ENCODE measurements at places on chromosomes 13 and 19.

DNA sequence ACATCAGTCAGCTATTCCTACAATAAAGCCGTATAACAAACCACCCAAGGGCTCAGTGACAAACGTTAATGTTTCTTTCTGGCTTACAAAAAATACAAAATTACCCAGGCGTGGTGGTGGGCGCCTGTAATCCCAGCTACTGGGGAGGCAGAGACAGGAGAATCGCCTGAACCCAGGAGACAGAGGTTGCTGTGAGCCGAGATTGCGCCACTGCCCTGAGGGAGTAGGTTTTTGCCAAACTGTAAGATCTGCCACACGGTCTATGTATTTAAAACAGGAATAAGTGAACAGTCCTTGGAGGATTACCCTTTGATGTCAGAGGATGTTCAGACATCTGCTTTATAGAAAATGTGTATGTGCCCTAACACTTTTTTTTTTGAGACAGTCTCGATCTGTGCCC lies 105.8 kb downstream of the DPF1 start:
- no peak for DNase-seq

GRCh38 chr13:77508959-77509620 lies 26.4 kb upstream of the SCEL start:
- no peak for DNase-seq

DNA sequence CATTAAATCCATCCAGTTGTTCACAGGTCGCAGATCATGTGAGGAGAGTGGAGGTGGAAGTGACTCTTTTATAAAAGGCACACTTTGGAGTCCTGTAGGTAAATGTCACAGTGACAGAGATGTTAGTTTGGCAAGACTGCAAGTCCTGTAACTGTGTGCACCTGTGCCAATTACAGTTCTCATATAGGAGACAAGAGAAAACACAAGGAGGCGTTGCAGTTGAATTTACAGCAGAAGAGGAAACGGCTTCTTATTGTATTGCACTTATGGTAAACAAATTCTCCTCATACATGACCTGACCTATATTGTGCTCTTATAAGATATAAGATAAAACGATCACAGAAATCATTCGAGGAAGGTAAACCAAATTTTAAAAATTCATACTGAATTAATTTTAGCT lies 732.8 kb upstream of the SLC10A2 start:
- DNase-seq = no peak

DNA sequence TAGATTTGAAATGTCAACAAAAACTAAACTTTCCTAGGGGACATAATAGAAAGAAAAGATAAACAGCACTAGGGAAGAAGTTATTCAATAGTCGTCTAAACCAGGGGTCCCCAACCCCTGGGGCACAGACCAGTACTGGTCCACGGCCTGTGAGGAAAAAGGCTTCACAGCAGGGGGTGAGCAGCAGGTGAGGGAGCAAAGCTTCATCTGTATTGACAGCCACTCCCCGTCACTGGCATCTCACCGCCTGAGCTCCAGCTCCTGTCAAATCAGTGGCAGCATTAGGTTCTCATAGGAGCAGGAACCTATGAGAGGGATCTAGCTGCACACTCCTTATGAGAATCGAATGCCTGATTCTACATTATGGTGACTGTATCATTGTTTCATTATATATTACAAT lies 382.7 kb downstream of the MYO16 start:
- no peak for DNase-seq

- DNase-seq = no peak
These were observed 96.7 kb downstream of the RNASEH2B start for GRCh38 chr13:51006067-51006845.

GRCh38 chr13:40637643-40638042 lies 28.8 kb downstream of the FOXO1 start:
- DNase-seq = no peak

DNA sequence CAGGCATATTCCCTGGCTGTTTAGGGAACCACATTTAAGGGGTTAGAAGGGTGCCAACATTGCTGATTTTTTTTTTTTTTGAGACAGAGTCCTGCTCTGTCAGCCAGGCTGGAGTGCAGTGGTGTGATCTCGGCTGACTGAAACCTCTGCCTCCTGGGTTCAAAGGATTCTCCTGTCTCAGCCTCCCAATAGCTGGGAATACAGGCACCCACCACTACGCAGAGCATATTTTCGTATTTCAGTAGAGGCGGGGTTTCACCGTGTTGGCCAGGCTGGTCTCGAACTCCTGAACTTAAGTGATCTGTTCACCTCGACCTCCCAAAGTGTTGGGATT lies 7.8 kb upstream of the CRX start:
- no peak for DNase-seq

DNA sequence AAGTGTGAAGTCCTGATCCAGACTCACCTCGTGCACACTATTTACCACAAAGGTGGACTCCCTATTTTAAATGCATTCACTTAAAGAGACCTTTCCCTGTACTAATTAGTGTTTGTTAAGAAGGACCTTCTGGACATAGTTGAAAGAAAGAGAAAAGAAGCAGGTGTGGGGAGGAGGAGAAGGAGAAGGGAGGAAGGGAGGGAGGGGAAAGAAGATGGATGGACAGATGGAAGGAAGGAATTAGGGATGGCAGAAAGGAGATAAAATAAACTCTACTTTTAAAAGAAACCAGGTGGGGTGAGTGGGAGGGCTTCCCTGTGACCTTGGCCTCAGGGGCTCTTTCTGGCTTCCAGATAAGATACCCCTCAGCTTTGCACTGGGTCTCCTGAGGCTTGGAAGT lies 21.4 kb downstream of the ZNF175 start:
- no peak for DNase-seq

- no peak for DNase-seq
These were observed 861.2 kb downstream of the UQCRFS1 start for GRCh38 chr19:28351761-28352160.

DNA sequence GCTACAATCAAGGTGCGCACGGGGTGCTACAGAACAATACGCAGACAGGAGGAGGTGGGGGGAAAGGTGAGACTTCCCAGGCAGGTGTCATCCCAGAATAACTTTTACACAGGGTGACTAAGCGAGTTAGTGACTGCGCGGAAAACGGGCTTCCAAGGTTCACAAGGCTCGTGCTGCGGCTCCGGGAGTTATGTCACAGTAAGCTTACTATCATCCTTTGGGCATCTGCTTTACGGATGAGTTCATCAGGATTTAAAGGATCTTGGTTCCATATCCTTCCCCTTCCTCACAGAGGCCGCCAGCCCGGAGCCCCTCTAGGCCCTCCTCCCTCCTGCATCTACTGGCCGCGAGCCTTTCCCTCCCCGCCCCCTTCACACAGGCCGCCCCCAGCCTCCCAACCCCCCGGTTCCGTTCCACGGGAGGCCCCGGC lies 474 bp upstream of the IFT88 start:
- DNase-seq = peak; percentile 73

DNA sequence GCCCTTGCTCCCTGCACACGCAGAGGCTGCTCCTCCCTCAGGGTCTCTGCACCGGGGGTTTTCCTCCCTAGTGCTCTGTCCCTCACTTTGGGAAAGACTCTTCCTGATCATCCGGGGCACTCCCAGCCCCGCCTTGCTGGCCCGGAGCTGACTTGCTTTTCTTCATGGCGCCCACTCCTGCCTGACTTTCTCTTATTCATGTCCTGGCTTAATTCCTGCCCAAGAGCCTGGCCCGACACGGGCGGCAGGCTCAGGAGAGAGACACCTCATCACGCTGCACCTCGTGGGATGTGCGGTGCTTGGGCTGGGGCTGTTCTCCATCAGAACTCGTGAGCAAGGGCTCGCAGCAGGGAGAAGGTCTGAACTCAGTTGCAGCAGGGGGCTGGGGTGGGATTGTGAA lies 11.8 kb upstream of the PLA2G4C start:
- DNase-seq = no peak

- DNase-seq = no peak
These were observed 8.1 kb upstream of the CARM1 start for GRCh38 chr19:10863107-10863717.

DNA sequence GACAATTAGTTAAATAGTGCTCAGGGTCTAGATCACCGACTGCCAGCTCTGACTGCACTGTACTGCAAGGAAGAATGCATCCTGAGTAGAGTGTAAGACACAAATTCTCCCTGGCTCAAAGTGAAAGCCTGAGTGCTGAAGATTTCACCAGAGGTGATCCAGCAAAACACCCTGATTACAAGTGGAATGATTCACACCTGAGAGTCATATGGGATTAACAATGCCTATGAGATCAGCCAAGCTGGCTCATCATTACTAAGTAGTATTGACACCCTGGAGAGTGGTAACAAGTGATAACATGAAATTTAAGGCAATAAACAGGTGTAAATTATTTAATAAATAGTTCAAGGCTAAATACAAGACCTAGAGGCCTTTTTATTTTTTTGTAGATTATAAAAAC lies 403.8 kb upstream of the PRR20A start:
- no peak for DNase-seq

DNA sequence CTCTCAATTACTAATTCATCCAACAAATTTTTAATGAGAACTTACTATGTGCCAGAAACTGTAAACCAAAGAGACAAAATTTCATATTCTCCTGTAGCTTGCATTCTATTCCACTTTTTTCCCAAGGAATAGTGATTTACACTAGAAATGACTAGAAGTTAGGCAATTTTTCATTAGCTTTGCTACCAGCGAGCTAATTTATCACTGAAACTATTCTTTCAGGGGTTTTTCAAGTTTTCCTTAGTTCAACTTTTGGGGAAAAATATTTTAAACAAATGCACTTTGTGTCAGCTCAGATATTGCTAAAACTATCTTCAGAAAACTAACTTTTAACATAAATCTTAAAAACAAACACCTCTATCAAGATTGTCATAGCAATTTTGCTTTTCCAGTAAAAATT lies 5.4 kb downstream of the TNFRSF19 start:
- DNase-seq = no peak

- no peak for DNase-seq
These were observed 156.0 kb downstream of the GGACT start for GRCh38 chr13:100432611-100433010.

Data from AML-193 (cell line).